ENCODE measurements at places on chromosomes 3 and 15.
A peak's percentile ranks its signal among the peaks of the same experiment; 100 is the strongest.

DNA sequence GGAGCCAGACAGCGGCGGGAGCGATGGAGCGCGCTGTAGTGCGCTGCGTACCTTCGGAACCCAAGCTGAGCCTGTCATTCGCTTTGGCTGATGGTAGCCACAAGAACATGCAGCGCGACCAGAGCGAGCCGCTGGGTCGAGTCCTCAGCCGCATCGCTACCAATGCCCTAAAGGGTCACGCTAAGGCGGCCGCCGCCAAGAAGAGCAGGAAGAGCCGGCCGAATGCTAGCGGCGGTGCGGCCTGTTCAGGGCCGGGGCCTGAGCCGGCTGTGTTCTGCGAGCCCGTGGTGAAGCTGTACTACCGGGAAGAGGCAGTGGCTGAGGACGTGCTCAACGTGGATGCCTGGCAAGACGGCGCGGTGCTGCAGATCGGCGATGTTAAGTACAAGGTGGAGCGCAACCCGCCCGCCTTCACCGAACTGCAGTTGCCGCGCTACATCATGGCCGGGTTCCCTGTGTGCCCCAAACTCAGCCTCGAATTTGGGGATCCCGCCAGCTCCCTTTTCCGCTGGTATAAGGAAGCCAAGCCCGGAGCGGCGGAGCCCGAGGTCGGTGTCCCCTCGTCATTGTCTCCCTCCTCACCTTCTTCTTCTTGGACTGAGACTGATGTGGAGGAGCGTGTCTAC, 498 bp downstream of the PDE12 start:
- no peak for DNase-seq

- no peak for DNase-seq
Measured at GRCh38 chr3:184872200-184872599, 60.2 kb downstream of the VPS8 start.

DNA sequence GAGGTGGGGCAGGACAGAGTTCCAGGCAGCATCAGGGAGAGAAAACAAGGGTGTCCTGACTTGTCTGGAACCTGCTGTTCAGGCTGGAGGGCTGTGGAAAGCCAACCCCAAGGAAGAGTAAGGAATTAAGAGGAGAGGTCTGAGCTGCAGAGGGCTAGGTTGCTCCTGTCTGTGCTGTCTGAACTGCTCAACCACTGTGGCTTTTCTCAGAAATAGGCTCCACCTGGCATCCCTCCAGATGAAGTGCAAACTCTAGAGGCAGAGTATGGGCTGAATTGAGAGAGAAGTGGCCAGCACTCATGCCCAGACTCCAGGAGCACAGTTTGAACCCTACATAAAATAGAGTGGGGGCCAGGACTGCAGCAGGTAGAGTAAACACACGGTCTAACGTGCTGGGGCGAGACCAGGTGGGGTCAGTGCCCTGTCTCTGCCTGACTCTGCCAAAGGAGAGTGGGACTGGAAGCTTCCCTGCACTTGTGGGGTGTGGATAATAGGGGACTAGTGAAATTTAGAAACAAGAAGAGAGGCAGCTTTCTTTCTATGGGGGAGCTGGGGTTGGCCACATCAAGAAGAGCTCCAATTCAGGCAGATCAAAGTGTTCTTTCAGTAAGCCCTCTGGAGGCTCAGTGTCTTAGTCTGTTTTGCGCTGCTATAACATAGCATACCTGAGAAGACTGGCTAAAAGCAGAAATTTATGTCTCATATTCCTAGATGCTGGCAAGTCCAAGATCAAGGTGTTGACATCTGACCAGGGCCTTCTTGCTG, 28.0 kb upstream of the MNS1 start:
- peak; percentile 20 for DNase-seq

DNA sequence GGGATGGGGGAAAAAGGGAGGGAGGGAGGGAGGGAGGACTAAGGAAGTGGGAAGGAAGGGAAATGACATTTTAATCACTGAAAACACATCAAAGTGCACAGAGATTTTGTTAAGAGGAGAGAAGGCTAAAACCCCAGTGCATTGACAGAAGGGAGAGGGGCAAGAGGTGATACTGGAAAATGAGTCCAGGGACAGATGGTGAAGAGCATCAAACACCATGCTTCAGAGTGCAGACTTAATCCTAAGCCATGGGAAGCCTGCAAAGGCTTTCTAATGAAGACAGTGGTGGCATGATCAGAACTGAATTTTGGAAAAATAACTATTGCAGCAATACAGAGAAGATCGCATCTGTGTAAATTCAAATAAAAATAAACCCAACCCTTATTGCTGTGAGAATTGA, 41.8 kb downstream of the HGD start:
- DNase-seq: no peak

- DNase-seq: no peak
Measured at GRCh38 chr3:187849016-187849654, 103.9 kb upstream of the BCL6 start.

- DNase-seq: no peak
Measured at GRCh38 chr15:63340878-63341277, 40.8 kb downstream of the CA12 start.

DNA sequence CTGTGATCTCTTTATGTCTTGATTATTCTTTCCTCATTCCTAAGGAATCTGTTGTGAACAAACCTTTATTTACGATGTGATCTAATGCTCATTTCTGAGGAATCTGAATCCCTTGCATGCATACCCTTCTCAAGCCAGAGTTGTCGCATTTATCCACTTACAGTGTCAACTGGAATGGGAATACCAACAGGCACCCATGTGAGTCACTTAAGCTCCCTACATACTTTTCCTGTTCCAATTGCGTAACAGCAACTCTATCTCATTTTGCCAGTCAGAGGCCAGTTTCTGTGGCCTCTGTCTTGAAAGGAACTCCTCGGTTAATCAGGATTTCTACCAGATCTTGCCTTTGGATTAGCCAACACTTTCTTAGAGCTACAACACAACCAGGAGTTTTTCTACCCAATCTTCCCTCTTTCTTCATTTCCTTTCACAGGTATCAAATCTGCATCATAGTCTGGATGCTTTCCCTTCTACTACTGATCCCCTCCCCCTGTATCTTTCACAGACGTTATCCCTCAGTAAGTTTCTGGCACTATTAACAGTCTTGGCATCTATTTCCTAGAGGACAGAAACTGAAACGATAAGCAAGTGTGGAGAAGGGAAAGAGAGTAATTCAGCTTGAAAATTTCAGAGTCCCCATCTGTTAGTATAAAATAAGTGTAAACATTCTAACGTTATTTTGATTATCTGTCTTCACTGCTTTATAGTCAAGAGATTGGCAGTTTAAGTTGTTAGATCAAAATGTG, 66.8 kb upstream of the BCHE start:
- no peak for DNase-seq

DNA sequence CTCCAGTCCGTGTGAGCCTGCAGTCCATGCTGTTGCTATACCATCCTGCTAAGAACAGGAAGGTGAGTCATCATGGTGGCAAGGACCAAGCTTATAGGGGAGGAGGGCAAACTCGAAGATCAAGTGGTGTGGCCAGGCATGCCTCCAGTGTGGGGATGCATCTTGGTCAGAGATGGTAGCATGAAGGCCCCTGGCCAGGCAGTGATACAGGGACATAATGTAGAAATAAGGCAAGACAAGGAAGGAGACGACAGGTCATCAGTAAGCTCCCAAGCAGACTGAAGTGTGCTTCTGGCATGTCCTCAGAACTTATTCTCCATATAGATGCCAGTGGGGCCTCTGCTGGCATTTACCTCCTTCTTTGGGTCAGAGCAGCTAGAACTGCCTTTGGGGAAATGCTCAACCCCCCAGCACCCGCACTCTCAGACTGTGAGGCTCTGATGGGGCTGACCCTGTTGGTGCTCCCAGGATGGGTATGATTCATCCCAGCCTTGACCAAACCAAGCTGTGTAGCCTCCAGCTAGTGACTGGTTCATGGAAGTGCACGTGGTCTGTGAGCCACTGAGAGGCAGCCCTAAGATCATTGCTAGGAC, 52.5 kb upstream of the ATP2B2 start:
- no peak for DNase-seq

- DNase-seq: no peak
Measured at GRCh38 chr15:88215066-88215648, 41.4 kb downstream of the NTRK3 start.

GRCh38 chr3:150925751-150926201, 20.5 kb upstream of the MINDY4B start:
- no peak for DNase-seq

DNA sequence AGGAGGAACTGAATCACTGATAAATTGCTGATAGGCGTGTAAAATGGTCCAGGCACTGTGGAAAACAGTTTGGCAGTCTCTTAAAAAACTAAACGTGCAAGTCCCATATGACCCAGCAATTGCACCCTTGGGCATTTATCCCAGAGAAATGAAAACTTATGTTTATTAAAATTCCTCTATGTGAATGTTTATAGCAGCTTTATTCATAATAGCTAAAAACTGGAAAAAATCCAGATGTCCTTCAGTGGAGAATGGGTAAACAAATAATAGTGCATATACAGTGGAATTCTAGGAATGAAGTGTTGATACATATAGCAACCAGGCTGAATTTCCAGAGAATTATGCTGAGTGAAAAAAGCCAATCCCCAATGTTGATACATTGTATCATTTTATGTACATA, 482.2 kb upstream of the PDZRN3 start:
- no peak for DNase-seq

GRCh38 chr3:184545769-184546168, 15.8 kb upstream of the EPHB3 start:
- no peak for DNase-seq

DNA sequence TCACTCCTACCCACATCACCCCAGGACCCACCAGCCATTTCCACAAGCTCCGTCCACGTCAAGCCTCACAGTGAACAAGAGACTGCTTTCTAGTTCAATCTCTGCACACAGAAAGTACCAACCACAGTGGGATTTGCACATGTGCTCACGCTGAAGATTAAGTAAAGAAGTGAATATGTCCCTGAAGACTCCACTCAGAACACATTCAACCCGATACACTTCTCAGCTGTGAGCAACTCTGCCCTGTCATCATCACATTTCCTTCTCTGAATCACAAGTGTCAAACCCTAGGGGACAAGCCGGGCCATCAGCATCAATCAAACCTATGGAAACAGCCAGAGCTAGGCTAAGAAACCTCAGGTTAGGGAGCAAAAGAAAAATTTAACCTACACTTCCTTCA, 1.9 kb downstream of the STIMATE start:
- DNase-seq: no peak

GRCh38 chr3:46549408-46549904, 16.6 kb downstream of the LRRC2 start:
- no peak for DNase-seq

- DNase-seq: no peak
Measured at GRCh38 chr15:83322061-83322460, 37.6 kb upstream of the BNC1 start.

DNA sequence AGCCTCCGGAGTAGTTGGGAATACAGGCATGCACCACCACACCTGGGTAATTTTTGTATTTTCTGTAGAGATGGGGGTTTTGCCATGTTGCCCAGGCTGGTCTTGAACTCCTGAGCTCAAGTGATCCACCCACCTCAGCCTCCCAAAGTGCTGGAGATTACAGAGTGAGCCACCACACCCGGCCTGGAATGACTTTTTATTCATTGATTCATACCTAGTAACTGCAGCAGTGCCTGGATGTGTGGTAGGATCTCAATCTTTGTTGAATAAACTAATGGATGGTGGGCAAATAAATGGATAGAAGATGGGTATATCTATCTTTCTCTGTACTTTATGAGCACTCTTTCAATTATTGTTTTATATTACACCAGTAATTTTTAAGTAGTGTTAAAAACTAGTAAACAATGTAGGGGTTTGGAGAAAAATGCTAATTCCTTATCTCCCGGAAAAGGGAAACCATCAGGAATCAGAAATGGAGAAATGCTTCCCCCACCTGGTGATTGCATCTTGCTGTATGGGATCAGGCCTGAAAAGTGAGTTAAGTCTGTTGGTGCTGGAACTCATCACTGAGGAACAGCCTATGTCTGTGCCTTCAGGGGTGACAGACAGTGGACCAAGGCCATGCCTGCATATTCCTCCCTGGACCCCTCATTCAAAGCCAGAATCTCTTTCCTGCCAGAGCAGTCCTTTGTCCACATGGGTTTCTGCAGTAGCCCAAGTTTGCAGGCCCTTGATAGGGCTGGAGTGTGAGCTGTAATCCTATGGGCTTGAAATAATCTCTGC, 161.0 kb upstream of the CTDSPL start:
- no peak for DNase-seq

DNA sequence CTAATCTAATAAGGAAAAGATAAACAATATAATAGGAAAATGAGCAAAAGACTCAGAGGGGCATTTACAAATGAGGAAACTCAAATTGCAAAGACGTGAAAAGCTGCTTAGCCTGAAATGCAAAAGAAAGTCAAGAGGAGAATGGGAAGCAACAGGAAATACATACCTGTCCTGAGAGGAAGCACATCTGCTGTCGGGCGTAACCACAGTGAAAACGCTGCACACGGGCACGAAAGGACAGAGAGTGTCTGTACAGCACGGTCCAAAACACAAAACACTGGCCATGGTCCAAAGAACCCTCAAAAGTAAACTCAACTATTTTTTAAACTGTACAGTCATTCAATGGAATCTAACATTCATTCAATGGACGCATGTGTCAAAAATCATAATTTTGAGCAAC, 100.6 kb downstream of the CHSY1 start:
- no peak for DNase-seq

DNA sequence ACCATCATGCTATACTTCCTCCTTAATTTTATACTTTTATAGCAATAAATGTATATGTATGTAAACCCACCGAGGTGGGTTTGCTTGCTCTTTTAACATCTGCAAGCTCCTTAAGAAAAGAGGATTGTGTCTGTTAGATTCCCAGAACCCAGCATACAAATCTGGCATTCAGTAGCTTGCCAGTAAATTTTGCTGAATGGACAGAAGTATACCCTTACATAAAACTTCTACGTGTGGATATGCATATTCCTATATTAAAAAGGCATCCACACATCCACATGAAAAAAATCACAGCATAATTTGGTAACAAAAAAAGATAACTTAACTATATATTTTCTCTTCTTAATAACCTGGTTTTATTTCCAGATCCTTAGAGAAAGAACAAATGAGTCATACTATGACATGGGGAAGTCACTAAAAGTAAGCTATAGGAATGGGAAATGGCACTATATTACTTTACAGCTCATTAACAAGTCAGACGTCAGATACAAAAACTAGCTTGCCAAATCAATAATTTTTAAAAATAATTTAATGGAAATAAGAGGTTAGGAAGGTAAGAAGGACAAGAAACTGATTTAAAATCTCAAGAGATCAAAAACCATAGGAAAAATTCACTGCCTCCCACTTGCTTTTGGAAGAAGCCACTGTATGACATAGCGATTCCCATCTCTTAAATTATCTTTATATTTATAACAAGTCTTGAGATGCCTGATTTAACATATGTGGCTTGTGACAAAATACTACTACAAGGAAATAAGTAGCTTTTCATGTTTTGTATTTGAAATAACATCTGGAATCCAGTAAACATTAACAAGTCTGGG, 68.7 kb downstream of the SUMF1 start:
- DNase-seq: no peak

DNA sequence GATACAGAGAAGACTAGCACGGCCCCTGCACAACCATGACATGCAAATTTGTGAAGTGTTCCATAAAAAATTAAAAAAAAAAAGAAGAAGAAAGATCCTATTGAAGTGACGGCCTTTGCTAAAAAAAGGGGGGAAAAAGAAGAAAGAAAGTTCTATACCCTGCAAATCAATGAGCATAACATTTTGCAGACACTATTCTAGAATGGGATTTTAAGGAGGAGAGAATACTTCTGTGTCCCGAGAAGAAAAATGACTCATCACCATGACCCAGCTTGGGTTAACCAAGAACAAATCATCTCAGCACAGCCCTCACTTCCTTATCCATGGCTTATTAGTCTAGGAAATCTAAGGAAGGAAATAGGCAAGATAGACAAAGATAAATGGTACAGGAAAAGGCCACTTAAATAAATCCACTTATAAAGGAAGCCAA, 7.4 kb upstream of the SH3BP5 start:
- DNase-seq: no peak

GRCh38 chr3:38359038-38359437, 12.5 kb downstream of the XYLB start:
- DNase-seq: no peak

Measured in DMS79 treated with DMSO at 0.1 percent for 48 hours (cell line).